ENCODE measurements at places on chromosomes 5 and 9.

- no peak for DNase-seq
Measured at GRCh38 chr9:121365564-121365963, 4.5 kb downstream of the STOM start.

DNA sequence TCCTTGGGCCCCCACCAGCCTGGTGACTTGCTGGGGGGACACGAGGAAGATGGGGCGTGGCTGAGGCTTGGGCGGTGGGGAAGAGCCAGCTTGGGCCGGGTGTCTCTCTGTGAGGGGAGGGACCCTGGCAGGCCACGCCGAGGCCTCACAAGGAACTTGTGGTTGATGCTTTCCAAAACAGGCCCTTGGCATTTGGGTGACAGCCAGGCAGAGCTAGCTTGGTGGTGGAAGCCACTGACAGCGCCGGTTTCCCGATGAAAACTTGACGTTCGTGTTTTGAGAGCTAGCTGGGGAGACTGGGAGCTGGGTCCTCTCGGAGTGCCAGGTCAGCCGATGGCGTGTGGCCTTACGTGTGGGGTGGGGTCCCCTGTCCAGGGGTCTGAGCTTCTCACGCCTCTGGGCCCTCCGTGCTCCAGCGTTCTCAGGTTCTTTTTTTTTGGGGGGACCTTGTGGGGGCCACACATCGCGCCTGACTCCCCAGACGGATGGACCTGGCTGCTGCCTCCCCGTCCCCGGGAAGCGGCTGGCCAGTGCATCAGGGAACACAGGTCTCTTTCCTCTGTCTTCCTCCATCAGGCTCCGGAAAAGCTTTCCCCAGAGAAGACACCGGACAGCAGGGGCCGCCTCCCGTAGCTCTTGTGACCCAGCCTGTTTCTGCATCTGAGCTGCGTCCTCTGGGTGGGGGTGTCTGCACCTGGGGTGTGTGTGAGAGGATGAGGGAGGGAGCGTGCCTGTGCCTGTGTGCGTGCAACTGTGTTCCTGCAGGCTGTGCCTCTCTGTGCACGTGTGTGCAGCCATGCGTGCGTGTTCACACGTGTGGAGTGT is 129.3 kb upstream of the LPCAT1 start:
- no peak for DNase-seq

- no peak for DNase-seq
Measured at GRCh38 chr5:1895739-1896420, 13.2 kb upstream of the IRX4 start.

GRCh38 chr5:56837956-56838355 is 22.6 kb downstream of the MAP3K1 start:
- DNase-seq, result no peak

DNA sequence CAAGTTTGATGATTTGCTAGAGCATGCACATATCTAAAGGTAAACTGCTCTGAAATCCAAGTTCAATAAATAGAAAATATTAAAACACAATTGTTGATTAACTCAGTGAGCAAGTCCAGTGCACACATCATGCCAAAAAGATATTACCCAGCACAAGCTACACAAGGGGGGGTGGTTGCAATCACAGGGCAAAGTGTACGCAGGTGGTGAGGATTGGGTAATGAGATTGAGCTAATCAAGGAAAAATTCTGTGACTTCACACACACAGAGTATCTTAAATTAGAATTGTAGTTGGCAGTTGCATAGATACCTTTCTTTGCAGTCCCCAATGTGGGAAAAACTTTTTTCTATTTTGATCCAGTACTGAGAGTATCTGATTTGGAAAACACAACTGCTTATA is 156.1 kb upstream of the NTRK2 start:
- no peak for DNase-seq

- DNase-seq, result no peak
Measured at GRCh38 chr5:107517185-107518033, 153.3 kb downstream of the EFNA5 start.

GRCh38 chr5:39459071-39459470 is 34.3 kb upstream of the DAB2 start:
- DNase-seq, result no peak

GRCh38 chr5:59673438-59674058 is 220.0 kb downstream of the PDE4D start:
- peak; percentile 13 for DNase-seq

GRCh38 chr5:147432323-147432722 is 77.5 kb downstream of the DPYSL3 start:
- no peak for DNase-seq

- no peak for DNase-seq
Measured at GRCh38 chr5:180171568-180172094, 37.4 kb downstream of the RASGEF1C start.

- DNase-seq, result no peak
Measured at GRCh38 chr5:124156415-124156996, 589.9 kb downstream of the ZNF608 start.

- no peak for DNase-seq
Measured at GRCh38 chr5:123264394-123264793, 158.8 kb downstream of the CEP120 start.

- DNase-seq, result no peak
Measured at GRCh38 chr5:123455640-123456039, 32.4 kb upstream of the CEP120 start.

DNA sequence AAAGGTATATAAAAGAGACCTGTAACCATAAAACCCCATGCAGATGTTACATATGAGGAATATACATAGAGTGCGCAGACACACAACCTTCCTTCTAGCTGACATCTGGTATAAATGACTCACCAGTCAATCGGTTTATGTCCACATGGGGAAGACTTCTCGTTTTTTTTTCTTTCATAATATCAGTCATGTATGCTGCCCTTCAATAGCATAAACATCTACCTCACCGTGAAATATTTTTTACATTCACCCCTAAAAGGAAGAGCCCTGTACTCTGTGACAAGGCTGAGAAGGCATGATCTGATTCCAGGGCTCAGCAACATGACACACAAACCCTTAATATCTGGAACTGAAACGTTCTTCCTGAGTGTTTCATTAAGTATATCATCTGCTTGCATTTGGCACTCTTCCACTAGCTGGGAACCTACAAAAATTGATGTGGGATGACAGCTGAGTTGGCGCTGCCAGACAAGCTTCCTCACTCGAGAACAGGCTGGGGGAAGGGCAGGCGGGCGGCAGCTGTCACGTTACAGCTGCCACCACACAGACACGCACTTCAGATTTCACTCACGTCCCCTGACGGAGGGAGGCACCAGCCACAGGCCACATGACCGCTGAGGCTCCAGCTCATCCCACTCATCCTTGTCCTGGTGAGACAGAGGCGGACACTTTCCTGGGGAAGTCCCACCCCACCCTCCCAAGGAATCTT is 74.2 kb downstream of the SHB start:
- DNase-seq, result no peak

DNA sequence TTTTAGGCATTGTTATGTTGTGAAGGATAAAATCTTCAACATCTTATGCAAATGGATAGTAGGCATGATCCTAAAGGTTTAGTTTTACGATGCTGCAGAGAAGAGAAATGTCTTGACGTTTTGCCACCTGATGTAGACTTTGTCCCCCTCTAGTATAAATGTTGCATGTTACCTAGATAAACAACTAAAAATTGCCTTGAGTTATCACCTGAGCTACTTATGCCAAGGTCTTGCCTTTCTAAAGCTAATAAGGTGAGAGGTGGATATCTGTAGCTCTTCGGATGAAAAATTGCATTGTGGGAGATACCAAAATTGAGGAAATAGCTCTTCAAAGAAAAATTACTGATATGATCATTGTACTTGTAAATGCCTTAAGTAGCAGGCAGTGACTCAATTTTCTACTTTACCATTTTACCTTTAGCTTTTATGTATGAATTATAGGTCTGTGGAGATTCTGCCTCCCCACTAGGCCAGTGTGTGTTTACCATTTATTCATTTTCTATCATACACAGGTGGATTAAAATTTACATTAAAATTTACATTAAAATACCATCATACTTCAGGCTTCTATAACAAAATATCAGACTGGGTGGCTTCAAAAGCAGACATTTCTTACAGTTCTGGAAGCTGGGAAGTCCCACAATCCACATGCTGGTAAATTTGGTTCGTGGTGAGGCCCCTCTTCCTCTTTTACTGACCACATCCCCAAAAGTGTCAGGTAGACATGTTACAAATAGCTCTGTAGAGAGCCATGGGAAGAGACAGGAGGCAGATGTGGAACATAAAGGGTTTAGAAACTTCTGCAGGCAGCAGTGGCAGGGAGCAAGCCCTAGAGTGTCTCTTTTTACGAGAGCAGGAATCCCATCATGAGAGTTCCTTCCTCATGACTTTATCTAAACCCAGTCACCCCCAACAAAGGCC is 100.7 kb upstream of the ERBIN start:
- no peak for DNase-seq

GRCh38 chr5:122967625-122968024 is 68.9 kb downstream of the PPIC start:
- no peak for DNase-seq

DNA sequence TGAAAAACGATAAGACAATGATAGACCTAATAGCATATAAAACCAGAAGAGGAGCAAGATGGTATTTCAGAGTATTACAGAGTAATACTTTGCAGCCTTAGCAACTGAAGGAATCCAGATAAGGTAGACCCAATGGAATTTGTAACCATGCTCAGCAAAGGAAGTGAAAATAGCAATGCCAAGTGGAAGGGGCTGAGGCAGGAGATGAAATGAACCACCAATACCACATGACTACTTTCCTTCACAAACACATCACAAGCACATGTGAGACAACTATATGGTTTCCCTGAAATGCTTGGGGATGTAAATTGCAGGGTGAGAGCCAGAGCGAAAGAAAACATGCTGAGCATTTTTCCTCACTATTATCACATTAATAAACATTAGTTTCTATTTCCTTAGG is 79.8 kb upstream of the MELK start:
- DNase-seq, result no peak

DNA sequence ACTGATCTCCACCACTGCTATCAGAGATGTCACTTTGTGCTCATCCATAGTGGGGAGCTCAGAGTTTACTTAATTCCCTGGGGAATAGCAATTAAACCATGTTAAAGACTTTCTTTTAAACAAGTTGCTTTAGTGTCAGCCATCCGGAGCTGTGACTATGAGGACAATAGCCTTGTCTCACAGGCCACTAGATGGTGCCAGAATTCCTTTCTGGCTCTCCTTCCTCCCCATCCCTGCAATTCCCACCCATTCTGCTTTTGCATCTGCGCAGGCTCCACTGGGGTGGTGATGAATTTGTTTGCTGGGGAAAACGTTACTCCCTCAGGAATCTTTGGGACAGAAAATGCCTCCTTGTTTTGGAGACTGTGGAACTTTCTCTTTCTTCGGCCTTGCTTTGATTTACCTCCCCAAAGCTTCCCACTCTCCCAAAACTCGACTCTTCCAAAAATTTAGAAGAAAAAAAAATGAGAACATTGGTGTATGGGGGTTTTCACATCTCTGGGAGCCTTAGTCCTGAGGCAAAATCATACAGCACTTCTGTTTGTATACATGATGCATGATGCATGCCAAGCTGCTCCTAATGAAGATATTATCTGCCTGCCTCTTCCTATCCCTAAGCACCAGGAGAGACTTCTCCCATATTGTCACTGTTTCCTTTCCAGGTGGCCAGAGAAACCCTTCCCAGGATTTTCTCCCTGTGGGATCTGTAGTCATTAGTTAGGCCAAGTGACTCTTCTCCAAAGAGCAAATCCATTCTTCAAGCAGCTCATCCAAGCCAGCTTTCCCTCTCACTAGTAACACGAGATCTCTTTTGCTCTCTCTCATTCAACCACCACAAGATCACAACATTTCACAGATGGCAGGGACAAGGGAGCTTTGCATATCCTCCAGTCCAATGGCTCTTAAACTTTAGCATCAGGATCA is 466.1 kb downstream of the TLR4 start:
- no peak for DNase-seq

- DNase-seq, result no peak
Measured at GRCh38 chr9:121105531-121105930, 30.8 kb downstream of the CNTRL start.

- no peak for DNase-seq
Measured at GRCh38 chr5:1431021-1431811, 14.0 kb downstream of the SLC6A3 start.

- no peak for DNase-seq
Measured at GRCh38 chr9:133693703-133694529, 44.2 kb downstream of the SARDH start.

GRCh38 chr5:125261505-125262250 is 515.2 kb upstream of the ZNF608 start:
- no peak for DNase-seq

GRCh38 chr5:36423578-36424307 is 122.0 kb upstream of the RANBP3L start:
- DNase-seq, result no peak
